ENCODE measurements at places on chromosomes 3 and 15. TPM values are rescaled to one million over a fixed set of nuclear protein-coding genes. Genes with fewer than 3 reads are reported as not detected.

DNA sequence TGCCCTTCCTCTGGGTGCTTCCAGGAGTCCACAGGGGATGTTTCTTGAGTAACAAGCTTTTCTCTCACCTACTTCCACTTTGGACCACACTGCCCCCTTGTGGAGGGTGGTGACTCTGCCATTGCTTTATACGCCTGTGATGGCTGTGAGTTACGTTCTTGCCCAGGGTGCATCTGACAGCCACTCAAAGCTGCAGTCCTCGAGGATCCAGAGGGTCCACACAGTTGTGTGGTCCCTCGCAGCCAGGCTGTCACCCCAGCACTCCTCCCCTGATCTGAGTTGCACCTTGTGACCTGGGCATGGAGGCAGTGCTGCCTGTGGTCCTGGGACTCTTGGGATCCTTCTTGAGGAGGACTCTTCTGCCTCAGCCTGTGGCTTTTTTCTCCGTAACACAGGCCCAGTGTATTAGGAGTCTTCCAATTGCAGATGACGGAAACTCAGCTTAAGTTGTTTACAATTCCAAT lies 23.4 kb downstream of the FOXL2 start:
- DNase-seq = peak; percentile 93
- H3K27ac ChIP-seq = no peak overlapping the region
- no peak overlapping the region for H3K4me3 ChIP-seq
- no peaks in the 10 kb centered on the region for H3K36me3 ChIP-seq

DNA sequence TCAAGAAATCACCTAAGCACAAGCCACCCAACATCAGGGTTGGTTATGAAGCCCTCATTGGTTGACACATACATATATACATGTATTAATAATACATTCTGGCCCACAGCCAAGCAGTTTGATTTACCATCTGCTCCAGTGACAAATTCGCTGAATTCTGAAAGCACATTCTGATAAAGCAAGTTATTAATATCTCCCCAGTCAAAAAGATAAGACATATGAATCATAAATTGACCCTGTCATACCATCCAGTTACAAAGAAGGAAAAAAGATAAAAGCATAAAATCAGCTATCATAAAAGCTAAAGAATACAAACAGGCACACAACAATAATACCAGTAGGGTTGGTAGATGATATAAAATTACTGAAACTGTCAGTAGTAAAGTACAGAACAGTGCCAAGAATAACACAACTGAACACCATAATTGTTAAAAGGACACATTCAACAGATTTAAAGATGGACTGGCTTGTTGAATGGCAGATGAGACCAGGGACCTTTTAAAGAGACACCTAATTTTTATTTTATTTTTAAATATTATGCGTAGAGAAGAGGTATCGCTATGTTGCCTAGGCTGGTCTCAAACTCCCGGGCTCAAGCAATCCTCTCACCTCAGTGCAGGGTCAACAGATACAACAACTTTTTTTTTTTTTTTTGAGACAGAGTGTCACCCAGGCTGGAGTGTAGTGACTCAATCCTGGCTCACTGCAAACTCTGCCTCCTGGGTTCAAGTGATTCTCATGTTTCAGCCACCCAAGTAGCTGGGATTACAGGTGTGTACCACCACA lies 7.7 kb downstream of the SNX4 start:
- no peaks in the 10 kb centered on the region for H3K27me3 ChIP-seq
- H3K4me1 ChIP-seq = peaks cover 15% of the 10 kb centered on the region
- no peak for DNase-seq
- H3K4me3 ChIP-seq = no peak overlapping the region
- H3K27ac ChIP-seq = no peak overlapping the region

DNA sequence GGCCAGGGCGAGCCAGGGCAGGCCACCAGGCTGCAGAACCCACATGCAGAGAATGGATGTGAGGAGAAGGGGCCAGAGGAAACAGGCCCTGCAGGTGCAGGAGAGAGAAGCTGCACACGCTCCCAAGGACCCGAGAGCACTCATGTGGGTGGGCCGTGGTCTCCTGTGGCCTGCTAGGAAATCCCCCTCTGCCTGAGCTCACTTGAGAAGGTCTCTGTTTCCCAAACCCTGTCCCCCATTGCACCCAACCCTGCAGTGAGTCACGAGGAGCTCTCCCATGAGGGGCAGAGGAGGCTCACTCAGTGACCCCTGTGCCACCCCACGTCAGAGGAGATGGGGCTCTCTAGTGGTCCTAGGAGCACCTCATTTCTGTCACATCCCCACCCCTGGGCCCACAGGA lies 111.1 kb downstream of the KLF13 start:
- peaks cover 44% of the 10 kb centered on the region for H3K4me1 ChIP-seq
- H3K4me3 ChIP-seq = no peak overlapping the region
- no peak for DNase-seq
- H3K36me3 ChIP-seq = no peaks in the 10 kb centered on the region
- no peaks in the 10 kb centered on the region for H3K27me3 ChIP-seq

GRCh38 chr15:68278345-68278594 lies 725 bp downstream of the FEM1B start:
- H3K4me3 ChIP-seq = peak overlapping the region; percentile 78
- DNase-seq = peak; percentile 92
- H3K4me1 ChIP-seq = peaks cover 81% of the 10 kb centered on the region
- H3K36me3 ChIP-seq = no peaks in the 10 kb centered on the region
- H3K27ac ChIP-seq = peak overlapping the region; percentile 97

DNA sequence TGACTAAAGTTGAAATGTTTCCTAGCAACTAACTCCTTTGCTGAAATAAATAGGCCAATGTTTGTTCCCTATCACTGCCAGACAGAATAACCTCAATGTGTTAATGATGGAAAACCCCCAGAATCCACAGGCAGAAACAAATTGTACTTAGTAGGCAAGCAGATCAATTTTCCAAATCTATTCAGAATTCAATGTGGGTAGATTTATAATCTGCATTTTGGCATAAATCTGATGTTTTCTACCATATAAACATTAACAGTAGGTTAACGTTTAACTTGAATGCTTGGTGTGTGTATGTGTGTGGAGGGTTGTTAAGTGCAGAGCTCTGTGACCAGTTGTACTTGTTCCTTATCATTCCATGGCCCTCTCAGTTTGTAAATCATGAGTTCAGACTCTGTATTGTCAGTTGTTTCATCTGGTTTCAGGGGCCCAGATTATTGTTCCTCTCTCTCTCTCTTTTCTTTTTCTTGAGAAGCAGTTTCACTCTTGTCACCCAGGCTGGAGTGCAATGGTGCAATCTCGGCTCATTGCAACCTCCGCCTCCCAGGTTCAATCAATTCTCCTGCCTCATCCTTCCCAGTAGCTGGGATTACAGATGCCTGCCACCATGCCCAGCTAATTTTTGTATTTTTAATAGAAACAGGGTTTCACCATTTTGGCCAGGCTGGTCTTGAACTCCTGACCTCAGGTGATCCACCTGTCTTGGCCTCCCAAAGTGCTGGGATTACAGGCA lies 32.8 kb downstream of the PLSCR1 start:
- DNase-seq = no peak
- H3K4me3 ChIP-seq = no peak overlapping the region
- H3K36me3 ChIP-seq = peaks cover 40% of the 10 kb centered on the region

DNA sequence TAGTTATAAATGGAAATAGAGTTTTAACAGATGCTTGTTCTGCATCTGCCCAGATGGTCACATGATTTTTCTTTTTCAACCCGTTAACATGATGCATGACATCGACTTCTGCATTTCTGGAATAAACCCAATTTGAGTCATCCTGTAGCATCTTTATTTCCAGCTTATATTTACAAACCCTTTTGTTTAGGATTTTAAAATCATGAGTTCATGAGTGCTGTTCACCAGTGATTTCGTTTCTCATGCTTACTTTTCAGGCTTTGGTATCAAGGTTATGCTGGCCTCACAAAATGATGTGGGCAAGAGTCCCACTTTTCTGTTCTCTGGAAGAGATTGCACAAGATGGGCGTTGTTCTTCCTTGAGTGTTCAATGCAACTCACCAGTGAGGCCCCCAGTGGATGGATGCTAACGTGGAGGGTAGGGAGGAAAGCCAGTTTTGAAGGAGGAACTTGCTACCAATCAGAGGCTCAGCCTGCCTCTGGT lies 5.2 kb downstream of the HRH1 start:
- H3K4me1 ChIP-seq = peaks cover 14% of the 10 kb centered on the region
- H3K27ac ChIP-seq = peak overlapping the region; percentile 42
- peak; percentile 58 for DNase-seq
- H3K4me3 ChIP-seq = no peak overlapping the region
- H3K36me3 ChIP-seq = no peaks in the 10 kb centered on the region

DNA sequence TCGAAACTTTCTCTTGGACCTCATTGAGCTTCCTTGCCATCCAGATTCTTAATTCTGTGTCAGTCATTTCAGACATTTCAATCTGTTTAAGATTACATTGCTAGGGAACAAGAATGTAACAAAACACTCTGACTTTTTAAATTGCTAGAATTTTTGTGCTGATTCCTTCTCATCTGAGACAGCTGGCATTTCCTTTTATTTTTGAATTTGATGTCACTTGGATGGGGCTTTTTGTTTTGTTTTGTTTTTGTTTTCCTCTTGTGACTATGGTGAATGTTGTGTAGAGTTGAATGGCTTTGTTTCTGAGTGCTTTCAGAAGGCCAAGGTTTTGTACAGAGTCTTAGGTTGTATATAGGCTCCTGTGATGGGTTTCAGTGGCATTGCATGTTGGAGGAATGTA lies 1129.3 kb downstream of the NAALADL2 start:
- DNase-seq = no peak
- no peaks in the 10 kb centered on the region for H3K4me1 ChIP-seq
- no peak overlapping the region for H3K27ac ChIP-seq
- no peaks in the 10 kb centered on the region for H3K36me3 ChIP-seq

DNA sequence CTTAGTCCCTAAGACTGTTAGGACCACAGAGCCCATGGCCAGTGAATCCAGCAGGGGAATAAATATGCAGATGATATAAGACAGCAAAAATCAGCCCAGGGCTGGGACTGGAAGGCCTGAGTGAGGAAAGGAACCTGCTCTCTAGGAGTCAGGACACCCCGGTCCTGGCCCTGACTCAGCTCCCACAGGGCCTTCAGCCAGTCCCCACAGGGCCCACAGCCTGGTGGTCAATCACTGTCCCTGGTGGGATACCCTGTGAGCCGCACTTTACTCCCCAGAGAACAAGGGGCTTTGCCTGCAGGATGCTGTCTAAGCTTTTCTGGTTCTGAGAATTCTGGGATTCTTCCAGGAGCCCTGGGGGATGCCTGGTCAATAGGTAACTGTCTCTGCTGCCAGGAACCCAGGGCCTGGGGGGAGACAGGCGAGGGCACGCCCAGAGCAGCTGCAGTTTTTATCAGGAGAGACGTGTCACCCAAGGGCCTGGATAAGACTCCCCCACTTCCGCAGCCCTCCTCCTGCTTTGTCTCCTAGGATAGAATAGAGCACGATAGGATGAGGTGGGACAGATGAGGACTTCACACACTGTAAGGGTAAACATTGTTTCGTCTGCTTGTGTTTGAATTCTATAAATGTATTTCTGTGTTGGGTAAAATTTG lies 49.5 kb upstream of the MCF2L2 start:
- H3K36me3 ChIP-seq = no peaks in the 10 kb centered on the region
- no peak for DNase-seq
- peaks cover 9% of the 10 kb centered on the region for H3K27me3 ChIP-seq

DNA sequence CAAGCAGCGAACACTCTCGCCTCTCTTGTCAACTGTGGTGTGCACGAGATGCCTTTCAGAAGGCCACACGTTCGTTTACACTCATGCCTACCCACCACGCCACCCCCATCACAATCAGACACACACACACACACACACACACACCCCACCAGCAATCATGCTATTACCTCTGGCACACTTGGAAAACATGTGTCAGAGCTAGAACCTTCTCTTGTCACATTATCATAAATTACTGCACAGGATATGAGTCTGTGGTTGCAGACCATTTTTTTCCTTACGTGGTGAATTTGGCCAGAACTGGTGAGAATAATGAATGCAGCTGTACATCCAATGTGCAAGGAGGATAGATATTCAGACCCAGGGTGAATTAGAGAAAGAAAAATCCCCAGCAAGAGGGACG lies 52.4 kb downstream of the TRIM69 start:
- no peak overlapping the region for H3K27ac ChIP-seq
- no peaks in the 10 kb centered on the region for H3K36me3 ChIP-seq
- peaks cover 9% of the 10 kb centered on the region for H3K4me1 ChIP-seq
- no peak for DNase-seq
- H3K27me3 ChIP-seq = no peaks in the 10 kb centered on the region

Gene KCNH8
- 4.1 TPM for total RNA-seq

GRCh38 chr3:143429628-143430514 lies 310.3 kb downstream of the CHST2 start:
- peaks cover 18% of the 10 kb centered on the region for H3K4me1 ChIP-seq
- no peak overlapping the region for H3K4me3 ChIP-seq
- no peaks in the 10 kb centered on the region for H3K27me3 ChIP-seq
- no peak for DNase-seq
- H3K36me3 ChIP-seq = no peaks in the 10 kb centered on the region
- no peak overlapping the region for H3K27ac ChIP-seq

Gene GOLGA6B
- total RNA-seq = not detected

DNA sequence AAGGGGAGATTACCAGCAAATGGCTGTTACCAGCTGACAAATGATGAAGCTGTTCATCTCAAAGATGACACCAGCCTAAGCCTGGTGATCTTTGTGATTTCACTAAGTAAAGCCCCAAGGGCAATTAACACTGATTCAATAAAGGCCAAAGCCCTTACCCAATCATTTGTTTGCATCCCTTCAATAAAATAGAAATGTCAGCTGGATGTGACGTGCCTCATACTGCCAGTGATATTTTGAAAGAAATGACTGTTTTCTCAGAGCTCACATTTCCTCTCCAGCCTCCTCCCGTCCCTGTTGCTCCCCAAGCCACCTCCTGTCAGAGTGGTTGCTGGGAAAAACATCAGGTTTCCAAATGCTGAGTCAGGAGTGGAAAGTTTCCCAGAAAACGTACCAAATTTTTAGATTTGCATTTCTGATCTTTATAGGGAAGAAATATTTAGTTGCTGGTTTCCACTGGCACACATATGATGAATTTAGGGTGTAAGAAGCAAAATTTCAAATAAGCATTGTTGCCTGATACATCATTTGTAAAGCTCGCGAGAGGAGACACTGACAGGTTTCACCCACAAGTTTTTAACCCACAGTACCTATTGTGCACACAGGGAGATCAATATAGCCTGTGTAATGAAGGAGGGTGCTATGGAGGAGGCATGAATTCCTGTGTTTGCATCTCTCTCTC lies 21.0 kb downstream of the C2CD4A start:
- H3K4me1 ChIP-seq = no peaks in the 10 kb centered on the region
- H3K36me3 ChIP-seq = no peaks in the 10 kb centered on the region
- H3K27ac ChIP-seq = no peak overlapping the region
- H3K4me3 ChIP-seq = no peak overlapping the region
- no peak for DNase-seq

GRCh38 chr15:41978534-41978933 lies 6.2 kb upstream of the EHD4 start:
- no peak overlapping the region for H3K27ac ChIP-seq
- H3K4me3 ChIP-seq = no peak overlapping the region
- H3K36me3 ChIP-seq = no peaks in the 10 kb centered on the region
- H3K27me3 ChIP-seq = no peaks in the 10 kb centered on the region
- peaks cover 27% of the 10 kb centered on the region for H3K4me1 ChIP-seq

- no peaks in the 10 kb centered on the region for H3K4me1 ChIP-seq
- H3K27me3 ChIP-seq = no peaks in the 10 kb centered on the region
- H3K4me3 ChIP-seq = no peak overlapping the region
- no peaks in the 10 kb centered on the region for H3K36me3 ChIP-seq
Measured at GRCh38 chr3:144771381-144771870, 799.8 kb downstream of the DIPK2A start.

- no peaks in the 10 kb centered on the region for H3K27me3 ChIP-seq
- no peaks in the 10 kb centered on the region for H3K36me3 ChIP-seq
- no peak for DNase-seq
Measured at GRCh38 chr3:49591615-49592014, 37.3 kb downstream of the BSN start.
